Activated naive CD4-positive, alpha-beta T cell treated with anti-CD3 and anti-CD28 coated beads, Interleukin-2, amount 50 U/mL, for 72 hours (primary cell): ENCODE measurements at places on chromosomes 1 and 21.

- no peak for DNase-seq
Measured at GRCh38 chr1:201505503-201505890, 1.4 kb downstream of the CSRP1 start.

DNA sequence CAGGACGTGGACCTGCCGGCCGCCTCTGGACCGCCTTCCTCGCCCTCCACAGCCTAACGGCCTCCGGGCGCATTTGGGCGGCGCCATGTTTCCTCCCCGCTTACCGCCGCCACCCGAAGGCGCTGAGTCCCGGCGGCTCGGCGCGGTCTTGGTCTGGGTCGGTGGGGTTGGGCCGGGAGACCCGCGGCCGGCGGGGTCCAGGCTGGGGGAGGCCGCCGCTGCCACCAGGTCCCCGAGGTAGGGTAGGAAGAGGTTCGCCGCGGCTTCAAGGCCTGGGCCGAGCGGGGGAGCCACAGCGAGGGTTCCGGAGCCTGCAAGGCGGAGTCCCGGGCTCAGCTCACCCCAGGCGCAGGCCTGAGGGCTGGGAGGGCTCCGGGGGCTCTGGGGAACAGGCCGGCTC, 5.5 kb downstream of the OR2C3 start:
- DNase-seq, result no peak

GRCh38 chr21:45820171-45821091, 161.1 kb upstream of the COL6A1 start:
- peak; percentile 74 for DNase-seq

DNA sequence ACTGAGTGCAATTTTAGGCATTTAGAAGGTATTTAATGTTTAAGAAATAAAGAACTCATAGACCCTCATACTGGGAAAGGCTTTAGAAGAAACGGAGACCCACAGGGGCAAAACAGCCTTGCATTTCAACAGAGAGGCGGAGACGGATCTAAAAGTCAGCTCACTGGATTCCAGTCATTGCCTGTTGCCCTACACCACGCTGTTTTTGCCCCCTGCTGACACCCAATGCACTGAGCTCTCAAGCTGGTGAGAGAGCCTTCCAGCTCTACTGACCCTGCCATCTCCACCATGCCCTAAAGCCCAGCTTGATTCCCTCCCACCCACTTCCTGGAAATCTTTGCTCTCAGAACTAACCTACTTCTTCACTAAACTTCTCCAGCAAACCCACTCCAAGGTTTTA, 7.2 kb upstream of the TRAF3IP3 start:
- no peak for DNase-seq

- DNase-seq, result no peak
Measured at GRCh38 chr1:33454646-33455282, 17.7 kb upstream of the ZSCAN20 start.

DNA sequence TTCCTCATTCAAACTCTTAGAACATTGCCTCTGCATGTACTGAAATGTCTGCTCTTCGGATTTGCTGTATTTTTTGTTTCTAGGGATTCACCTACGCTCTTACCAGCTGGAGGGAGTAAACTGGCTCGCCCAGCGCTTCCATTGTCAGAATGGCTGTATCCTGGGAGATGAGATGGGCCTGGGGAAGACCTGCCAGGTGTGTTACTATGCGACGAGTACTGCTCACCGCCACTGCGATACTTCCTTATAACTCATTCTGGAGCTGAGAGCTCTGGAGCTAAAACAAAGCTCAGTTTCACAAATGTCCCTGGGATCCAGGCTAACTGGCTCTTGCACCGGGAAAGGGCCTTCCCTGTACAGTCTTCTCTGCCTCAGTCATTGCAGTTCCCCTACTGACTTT, 10.1 kb downstream of the CHD1L start:
- no peak for DNase-seq
